NCI-H2081 (cell line): ENCODE measurements at places on chromosomes 4 and X.

DNA sequence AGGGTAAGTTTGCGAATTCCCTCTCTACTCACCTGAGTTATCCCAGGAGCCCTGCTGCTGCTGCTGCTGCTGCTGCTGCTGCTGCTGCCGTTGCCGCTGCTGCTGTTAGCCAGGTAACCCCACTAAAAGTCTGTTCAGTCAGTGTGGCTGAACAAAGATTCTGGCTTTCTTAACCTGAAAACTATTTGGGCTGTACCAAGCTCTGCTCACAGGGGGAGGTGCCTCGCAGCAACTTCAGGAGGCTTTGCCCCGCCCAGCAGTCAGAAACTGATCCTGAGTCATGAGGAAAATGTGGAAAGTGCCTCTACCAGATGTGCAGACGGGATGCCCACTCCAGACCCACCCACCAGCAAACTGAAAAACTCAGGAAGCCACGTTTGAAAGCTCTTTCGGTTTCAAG lies at the start of gene CAPN6:
Gene CAPN6 (minus strand): TSS at position 145 of the 400 bp plus-strand sequence. CDS start 6,547 bp downstream, outside the sequence.
- DNase-seq, result no peak

DNA sequence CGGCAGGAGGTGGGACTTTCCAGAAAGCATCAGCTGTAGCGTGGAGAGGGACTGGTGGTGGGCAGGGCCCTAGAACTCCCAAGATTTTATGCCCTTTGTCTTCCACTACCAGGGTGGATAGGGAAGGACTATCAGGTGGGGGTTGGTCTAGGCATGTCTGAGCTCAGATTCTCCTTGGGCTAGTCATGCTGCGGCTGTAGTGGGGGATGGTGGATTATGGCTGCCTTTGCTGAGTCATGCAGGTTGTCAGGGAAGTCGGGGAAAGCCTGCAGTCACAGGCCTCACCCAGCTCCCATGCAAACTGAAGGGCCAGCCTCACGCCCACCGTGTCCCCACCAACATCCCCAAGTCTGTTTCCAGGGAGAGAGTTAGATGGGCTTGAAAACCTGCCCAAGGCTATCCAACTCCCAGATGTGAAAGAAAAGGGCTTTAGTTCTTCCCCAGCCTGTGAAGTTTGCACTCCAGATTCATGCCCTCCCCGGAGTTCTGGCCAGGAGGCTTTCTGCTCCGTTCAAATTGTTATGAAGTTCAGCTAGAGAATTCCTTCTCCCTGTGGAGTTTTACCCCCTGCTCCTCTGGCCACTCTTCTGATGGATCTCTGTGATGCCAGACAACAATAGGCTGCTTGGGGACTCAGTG lies 13.4 kb upstream of the MEPE start:
- no peak for DNase-seq

DNA sequence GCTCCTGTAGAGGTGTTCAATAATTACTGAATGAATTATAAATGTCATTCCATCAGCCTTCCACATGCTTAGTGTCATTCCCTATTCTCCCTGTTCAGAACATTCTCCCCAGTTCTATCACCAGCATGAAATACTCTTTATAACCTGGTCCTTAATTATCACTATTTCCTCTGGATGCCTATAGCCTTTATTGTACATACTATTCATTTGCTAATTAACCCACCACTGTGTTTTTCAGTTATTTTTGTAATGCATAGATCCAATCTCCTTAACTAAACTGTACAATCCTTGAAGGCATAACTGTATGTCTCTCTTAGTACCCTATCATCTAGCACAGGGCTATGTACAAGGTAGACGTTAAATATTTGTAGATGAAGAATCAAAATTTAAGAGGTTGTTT lies 1.2 kb downstream of the ABCB7 start:
- no peak for DNase-seq

- DNase-seq, result no peak
Observed at GRCh38 chr4:114600672-114601071, 2.1 kb downstream of the UGT8 start.

DNA sequence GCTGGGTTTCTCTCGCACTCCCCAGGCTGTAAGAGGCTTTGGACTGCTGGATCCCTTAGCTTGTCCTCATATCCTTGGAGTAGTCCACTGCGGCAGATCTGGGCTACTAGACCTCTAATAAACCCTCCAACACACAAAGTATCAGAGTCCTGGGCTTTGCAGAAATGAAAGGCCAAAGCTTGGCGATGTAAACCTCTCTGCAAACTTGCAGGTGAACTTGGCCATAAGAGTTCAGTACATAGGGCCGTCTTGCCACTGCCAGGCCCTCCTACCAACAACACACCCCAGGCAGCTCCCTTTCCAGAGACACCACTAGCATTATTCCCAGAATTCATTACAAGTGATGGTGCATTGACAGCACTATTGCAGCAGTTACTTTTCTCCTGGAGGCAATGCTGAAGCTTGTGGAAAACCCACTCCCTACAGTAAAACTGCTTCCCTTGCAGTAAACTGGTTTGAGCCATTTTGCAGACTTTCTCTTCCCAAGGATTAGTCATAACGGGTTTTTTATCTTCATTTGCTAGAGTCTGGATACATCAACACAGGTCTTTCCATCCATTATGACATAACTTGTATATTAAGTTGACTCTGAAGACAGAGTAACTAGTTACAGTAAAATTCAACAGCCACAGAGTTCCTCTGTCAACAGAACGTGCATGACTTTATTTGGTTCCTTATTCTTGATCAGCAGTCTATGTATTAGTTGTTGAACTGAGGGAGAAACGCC lies 2.4 kb downstream of the ANKRD50 start:
- no peak for DNase-seq

GRCh38 chr4:156060661-156061060 lies 107.0 kb upstream of the CTSO start:
- no peak for DNase-seq

- DNase-seq, result no peak
Observed at GRCh38 chrX:24216827-24217226, 67.3 kb downstream of the ZFX start.

DNA sequence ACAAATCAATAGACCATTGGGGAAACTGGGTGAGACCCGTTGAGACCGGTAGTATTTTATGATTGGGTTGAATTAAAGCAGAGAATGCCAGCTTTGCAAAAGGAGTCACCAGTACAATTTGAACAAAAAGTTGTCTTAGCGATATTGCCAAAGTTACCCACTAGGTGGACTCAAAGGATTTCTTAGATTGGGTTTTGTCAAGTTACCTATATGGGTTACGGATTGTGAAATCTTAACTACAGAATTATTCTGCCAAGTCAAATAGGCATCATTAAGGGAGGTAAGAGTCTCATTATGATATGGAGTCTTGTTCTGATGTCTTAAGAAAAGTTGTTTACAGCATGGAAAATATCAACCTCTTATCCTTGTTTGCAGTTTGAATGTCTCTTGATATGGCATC lies 15.0 kb upstream of the CT47A1 start:
- DNase-seq, result no peak

GRCh38 chrX:131747173-131747572 lies 203.3 kb downstream of the OR13H1 start:
- DNase-seq, result peak; percentile 65

DNA sequence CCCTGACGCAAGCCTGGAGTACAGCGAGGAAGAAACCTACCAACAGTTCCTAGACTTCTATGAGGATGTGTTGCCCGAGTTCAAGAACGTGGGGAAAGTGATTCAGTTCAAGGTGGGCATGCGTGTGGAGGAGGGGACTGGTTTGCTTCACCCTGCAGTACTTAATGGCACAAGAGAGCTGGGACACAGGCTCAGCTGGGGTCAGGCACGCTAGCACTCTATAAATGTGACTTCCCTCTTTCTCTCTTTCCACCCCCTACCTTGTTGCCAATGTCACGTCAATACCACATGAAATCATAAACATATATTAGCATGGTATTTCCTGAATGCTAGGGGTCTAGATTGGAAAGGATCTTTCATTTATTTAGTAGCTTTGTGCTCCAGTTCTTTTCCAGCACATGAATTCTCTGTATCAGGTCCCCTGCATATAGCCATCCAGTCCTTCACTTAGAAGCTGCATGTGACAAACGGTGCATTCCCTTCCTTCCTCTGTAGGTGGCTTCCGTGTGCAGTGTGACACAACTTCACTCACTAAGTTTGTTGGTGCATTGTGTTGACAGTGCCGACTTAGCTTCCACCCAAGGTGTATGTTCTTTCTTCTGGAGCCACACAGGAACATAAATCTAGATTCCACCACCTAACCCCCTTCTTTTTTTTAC lies 25.6 kb downstream of the ZRSR2 start:
- no peak for DNase-seq

- DNase-seq, result no peak
Observed at GRCh38 chr4:25060963-25061340, 30.2 kb upstream of the LGI2 start.

GRCh38 chr4:184310171-184310567 lies 92.5 kb upstream of the ENPP6 start:
- no peak for DNase-seq

DNA sequence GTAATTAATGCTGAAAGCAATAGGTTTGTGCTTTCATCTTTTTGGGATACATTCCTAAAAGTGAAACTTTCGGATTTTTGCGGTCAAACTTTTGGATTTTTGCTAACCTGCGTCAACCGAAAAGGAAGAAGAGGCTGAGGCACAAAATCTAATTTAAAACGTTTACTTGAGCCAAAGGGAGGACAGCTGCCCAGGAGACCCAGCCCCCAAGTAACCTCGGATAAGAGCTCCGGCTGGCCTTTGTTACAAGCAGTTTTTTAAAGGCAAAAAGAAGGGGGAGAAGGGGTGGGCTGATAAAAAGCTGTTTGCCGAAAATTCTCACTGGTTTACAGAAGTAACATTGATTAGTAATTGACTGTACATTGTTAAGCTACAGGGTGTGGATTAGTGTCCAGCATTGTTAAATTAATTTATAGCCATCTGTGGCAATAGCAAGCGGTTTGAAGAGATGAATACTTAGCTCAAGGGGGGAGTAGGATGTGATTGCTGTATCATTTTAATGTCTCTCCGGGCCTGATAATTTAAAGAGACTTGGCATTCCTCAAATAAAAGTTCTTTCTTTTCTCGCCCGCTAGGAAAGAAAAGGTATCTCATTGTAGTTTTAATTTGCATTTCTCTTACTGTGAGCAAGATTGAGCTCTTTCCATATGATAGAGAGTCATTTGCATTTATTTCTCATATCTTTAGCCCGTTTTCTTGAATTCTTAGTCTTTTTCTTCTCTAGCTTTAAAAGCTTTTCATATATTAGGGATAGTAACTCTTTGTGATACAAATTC lies 59.1 kb upstream of the USP9X start:
- no peak for DNase-seq

DNA sequence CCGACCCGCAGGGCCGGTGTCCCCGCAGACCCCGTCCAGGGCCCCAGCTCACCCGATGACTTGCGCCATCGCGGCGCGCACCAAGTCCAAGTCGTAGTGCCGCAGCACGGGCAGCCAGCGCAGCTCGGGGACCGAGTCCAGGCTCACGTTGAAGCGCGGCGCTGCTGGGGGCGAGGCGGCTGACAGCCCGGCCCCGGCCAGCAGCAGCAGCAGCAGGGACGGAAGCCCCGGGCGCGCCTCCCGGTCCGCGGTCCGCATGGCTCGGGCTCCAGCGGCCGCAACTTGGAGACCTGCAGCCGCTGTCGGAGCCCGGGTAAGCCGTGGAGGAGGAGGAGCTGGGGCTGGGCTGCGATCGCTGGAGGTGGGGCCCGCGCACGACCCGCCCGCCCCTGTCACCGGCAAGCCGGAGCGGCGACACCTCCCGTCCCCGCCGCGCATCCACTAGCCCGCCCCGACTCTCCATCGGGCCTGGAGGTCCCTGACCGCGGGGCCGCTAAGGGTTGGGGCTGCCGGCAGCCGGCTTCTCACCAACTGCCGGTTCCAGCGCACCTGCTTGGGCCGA lies at the start of gene NAAA:
Gene NAAA (minus strand): TSS at position 322 of the 562 bp plus-strand sequence. CDS start 64 bp downstream, at position 258.
- DNase-seq, result peak; percentile 65

DNA sequence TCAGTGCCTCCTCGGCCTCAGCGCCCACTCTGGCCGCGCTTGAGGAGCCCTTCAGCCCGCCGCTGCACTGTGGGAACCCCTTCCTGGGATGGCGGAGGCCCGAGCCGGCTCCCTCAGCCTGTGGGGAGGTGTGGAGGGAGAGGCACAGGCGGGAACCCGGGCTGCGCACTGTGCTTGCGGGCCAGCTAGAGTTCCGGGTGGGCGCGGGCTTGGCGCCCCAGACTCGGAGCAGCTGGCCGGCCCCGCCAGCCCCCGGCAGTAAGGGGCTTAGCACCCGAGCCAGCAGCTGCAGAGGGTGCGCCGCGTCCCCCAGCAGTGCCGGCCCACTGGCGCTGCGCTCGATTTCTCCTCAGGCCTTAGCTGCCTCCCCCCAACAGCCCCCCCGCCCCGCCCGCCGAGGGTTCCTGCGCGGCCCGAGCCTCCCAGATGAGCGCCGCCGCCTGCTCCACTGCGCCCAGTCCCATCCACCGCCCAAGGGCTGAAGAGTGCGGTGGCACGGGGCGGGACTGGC lies 1137.0 kb downstream of the PCDH18 start:
- peak; percentile 36 for DNase-seq

DNA sequence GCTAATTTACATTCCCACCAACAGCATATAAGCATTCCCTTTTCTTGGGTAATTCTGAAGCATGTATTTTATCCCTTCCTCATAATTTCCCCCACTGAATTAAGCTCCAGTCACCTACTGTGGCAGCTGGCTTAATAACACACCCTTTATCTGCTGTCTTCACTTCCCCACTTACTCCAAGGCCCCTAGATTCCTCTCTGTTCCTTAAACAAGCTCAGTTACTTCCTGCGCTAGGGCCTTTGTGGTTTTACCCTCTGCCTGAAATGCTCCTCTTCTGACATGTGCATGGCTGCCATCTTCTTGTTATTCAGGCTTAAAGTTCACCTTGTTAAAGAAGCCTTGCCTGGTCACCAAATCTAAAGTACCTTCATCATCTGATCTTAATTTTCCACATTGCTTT lies 47.2 kb upstream of the RPS6KA3 start:
- no peak for DNase-seq

DNA sequence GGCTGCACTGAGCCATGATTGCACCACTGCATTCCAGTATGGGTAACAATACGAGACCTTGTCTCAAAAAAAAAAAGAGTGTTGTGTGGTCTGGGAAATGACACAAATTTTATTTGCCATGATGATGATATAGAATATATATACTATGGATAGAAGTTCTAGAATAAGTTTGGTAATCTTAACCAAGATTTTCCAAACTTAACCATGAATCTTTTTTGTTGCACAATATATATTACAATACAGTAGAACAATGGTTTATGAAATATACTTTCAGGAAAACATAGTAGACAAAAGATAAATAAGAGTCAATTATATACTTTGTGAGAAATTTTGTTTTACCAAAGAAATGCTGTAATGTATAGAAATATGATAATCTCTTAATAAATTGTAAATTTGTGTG lies 34.8 kb downstream of the MFSD8 start:
- no peak for DNase-seq
